ENCODE measurements at places on chromosomes 11 and 22.

DNA sequence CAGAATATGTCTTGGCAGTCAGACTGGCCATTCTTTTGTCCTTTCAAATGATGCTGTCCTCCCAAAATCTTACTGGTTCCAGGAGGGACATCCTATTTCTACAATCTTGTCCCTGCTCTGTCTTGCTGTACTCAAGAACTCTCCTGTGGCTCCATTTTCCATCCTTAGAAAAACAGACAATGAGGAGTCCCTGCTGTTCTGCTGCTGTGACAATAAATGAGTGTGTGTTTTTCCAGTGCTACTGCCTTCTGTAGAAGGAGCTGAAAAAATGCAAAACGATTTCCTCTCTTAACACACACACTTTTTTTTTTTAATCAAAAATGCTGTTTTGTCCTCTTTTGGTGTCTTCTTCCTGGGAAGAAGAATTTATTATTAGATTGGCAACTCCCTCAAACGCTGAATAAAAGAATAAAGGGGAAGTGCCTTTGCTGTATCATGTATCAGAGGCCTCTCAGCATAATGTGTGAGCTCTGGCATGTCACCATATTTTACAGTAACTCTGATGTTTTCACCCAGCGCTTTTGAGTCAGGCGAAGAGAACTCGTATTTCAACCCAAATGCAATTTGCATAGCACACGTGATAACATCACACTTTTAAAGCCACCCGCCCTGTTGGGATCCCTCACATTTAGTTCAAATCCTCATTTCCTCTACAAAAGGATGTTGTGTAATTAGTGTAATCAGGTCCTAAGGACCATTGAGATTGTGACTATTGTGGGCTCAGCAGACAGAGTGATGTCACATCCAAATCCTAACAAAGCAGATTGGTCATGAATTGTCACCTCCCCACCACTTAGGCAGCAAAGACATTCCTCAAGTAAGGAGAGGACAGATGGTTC, 496.0 kb upstream of the LARGE1 start:
- DNase-seq, result no peak

DNA sequence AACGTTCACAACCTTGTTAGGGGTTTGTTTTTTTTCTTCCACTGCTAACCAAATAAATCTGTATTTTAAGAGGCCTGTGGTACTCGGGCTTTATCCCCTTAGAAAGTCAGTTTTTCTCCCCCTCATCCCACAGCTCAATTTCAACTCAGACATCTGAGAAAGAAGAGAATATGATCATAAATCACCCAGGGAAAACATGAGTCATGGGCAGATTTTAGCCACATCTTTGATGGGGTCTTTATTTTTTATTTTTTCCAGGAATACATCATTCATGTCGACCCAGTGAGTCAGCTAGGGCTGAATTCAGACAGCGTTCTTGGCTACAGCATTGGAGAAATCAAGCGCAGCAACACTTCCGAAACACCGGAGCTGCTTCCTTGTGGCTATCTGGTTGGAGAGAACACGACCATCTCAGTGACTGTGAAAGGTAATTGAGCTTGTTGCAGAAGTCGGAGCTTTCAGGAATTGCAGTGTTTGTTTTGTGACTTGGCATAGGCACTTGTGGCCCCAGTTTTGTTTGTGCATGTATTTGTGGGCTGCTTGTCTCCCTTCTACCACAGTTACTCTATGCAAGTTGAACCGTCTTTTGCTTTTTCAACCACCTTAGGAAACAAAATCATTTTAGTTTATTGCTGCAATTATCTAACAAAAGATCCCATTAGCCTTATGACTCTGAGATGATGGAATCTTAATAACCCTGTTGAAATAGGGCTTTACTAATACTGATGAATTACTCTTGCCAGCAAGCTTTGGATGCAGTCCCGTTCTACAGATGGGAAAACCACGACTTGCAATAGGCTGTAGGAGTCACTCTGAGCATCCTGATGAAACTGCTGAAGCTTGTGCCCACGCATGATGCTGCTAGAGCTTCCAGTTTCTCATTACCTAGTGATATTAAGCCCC, 62.7 kb downstream of the DBX1 start:
- DNase-seq, result no peak

- DNase-seq, result no peak
Observed at GRCh38 chr22:48889887-48890692, 937.6 kb downstream of the BRD1 start.

GRCh38 chr11:7467652-7468051, 17.7 kb upstream of the OLFML1 start:
- DNase-seq, result no peak

DNA sequence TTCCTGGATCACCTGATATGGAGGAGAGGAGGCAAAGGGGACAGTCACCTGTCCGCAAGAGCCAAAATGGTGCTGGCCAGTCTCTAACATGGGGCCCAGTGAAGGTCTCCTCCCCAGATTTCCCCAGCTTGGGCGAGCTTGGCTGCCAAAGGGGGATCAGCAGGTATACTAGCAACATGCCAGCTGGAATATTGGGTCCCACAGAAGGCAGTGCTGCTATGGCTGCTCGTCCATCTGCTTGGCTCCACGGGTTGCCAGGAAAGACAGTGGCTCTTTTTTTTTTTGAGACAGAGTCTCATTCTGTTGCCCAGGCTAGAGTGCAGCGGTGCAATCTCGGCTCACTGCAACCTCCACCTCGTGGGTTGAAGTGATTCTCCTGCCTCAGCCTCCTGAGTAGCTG, 12.7 kb upstream of the KAT5 start:
- DNase-seq, result no peak

- DNase-seq, result no peak
Observed at GRCh38 chr22:36692280-36692679, 11.3 kb downstream of the CACNG2 start.

DNA sequence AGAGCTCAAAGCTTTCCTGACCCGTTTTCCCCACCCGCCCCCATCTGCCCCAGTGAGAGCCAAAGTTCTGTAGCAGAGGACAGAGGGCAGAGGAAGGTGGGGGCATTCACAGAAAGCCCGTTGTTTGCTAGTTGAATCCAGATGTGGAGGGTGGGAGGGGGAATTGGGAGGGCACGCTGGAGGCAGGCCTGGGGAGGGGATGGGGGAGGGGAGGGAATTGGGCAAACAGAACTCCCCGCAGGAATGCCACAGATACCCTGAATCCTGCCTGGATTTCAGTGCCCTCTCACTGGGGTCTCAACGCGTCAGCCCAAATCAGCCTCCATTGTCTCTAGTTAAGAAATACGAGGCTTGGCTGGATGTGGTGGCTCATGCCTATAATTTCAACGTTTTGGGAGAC, 12.9 kb upstream of the OAF start:
- no peak for DNase-seq

DNA sequence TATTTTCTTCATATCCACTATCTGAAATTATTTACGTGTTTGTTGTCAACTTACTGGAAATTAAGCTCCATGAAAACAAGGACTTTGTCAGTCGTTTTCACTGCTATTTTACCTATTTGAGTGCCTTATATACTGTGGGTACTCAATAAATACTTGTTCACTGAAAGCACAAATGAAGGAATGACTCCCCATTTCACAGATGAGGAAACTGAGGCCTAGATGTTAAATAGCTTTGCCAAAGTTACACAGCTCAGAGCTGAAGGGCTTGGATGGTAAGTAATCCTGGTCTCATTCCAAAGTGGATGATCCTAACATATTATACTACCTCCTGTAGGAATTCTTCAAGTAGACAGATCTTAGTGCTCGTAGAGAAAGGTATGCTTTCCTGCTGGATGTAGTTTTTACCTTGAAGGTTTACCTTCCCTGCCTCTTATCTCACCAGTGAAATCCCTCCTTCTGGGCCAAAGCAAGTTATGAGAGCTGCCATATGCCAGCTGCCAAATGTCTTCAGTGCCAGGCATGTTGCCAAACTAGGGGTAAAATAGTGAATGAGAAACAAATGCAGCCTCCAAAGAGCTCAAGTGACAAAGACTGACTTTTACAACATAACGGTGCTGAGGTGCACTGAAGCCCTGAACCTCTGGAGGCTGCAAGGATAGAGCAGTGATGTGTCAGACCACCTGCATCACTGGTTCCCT, 129.7 kb downstream of the TRIM44 start:
- no peak for DNase-seq

DNA sequence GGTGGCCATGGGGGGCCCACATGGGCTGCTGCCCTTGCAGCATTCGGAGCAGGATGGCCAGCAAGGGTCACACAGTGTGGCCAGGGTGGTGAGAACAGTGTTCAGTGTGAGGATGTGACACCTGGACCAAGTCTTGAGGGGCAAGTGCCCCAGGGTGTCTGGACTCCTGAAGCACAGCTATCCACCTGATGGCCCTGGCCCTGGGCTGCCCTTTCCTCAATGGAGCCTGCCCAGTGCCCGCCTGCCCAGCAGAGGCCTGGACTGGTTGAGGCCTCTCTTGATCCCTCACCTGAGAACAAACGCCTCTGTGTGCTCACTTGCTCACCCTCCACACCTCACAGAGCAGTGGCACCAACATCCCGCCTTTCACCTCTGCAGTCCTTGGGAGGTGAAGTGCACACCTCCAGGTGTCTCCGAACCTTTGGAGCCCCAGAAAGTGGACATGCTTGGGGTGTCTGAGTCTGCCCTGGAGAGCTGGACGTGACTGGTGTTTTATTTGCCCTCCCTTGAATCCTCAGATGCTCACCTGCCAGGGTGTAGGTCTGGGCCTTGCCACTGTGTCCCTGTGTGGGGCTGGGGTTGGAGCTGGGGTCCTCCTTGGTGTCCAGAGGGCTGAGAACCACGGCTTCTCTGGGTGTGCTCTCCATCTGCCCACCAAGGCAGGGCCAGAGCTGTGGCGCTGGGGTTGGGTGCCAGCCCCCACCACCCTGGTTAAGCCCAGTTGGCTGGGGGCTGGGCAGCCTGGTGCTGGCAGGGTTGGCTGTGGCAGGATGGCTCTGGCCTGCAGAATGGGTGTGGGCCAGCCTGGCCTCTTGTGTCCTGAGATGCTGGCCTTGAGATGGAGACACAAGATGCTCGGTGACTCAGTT, 3.8 kb upstream of the MUC2 start:
- DNase-seq, result no peak

DNA sequence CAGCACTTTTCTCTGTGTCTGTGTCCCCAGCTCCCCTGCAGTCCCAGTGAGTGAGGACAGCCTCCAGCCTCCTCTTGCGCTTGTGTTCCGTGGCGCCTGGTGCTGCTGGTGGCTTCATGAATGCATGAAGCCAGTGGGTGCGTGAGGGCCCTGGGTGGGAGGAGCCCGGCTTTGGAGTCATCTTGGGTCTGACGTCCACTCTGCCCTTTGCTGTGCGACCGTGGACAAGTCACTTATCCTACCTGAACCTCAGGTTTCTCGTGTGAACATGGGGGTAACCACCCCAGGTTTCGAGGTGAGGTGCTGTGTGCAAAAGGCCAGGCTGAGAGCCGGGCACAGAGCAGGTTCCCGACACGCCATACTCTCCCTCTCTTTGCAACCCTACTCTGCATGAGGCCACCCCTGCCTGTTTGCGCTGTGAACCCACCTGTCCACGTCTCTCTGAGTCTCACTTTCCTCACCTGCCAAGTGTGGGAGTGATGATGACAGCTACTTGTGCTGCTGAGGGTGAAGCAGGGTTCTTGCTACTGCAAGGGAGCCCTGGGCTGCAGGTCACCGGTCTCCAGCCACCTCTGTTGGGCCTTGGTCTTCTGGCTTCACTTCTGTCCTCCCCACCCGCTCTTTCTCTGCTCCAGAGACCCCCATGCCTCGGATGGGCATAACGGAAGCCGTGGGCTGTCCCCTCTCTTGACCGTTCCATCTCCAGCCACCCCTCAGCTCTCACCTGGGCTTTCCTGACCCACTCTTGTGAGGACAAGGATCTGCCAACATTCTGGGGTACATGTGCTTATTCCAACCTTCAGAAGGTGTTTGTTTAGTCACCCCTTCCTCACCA, 537.6 kb downstream of the TBC1D22A start:
- no peak for DNase-seq

- DNase-seq, result no peak
Observed at GRCh38 chr11:113613619-113614018, 92.5 kb downstream of the TMPRSS5 start.

DNA sequence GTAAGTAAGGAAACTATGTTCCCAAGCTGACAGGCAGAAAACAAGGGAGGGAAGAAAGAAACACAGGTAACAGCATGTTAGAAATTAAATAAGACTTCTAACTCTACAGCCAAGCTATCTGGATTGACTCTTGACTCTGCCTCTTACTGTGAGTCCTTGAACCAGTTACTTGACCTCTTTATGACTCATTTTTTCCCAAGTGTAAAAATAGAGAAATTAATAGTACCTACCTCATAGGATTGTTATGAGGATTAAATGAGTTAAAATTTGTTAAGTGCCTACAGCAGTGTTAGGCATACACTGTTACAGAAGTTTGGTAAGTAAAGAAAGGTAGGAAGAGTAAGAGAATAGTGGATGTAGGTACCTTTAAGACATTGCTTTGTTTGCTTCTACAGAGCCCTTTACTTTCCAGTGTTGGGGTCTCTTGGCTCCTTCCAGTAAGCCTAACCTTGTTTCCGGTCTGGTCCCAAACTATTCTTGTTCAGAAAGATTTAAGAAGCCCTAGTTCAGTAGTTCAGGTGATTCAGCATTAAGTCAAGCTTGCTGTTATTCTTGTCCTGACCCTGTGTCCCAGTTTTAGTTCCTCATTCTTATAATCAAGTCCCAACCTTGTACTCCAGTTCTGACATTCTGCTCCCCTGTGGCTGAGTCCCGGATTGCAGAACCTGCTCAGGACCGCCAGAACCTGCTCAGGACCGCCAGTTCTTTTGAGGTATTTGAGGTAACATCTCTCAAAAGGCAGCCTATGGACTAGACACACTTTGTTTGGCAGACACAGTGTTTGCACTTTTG, 963.4 kb upstream of the CCDC90B start:
- DNase-seq, result no peak

DNA sequence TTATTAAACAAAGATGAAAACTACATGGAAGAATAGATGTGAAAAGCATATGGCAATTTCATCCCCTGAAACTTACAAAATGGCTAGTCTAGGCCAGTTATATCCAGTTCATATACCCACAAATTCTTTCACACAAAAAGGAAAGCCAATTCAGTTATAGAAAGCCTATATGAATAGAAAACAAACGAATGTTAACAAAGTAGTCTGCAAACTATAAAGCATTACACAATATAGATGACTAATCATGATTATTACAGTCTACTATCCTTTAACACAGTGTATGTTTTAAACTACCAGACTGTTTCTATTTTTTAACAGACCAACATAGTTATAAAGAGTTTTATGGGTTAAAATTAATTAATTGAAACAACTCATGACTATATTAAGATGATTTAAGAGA, 12.1 kb downstream of the DCUN1D5 start:
- no peak for DNase-seq

DNA sequence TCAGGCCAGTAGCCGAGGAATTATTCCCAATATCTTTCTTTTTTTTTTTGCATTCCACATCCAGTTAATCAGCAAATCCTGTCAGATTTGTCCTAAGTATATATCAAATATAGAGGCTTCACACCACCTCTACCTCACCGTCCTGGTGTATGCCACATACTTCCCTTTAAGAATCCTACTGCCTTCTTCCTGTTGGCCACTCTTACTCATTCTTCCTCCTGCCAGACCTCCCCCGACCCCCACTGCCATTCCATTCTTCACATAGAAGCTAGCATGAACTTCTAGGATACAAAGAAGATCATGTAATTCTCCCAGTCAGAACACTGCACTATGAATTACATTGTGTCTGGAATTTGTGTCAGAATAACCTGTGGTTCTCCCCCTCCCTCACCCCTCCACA, 89.5 kb downstream of the TRIM44 start:
- DNase-seq, result no peak
